Liver (tissue), 10 donors: ENCODE measurements at places on chromosomes 3 and 15. TPM values are rescaled to one million over a fixed set of nuclear protein-coding genes. Genes with fewer than 3 reads are reported as not detected.

ACAA1 gene
- polyA plus RNA-seq: 342 TPM

B3GNT5 gene
- polyA plus RNA-seq: 0.22 TPM

KIF15 gene
- 0.15 TPM for polyA plus RNA-seq

FRMD4B gene
- 7.3 TPM for polyA plus RNA-seq

GRCh38 chr3:149174901-149175300 lies 45.5 kb downstream of the HPS3 start:
- DNase-seq: no peak

DNA sequence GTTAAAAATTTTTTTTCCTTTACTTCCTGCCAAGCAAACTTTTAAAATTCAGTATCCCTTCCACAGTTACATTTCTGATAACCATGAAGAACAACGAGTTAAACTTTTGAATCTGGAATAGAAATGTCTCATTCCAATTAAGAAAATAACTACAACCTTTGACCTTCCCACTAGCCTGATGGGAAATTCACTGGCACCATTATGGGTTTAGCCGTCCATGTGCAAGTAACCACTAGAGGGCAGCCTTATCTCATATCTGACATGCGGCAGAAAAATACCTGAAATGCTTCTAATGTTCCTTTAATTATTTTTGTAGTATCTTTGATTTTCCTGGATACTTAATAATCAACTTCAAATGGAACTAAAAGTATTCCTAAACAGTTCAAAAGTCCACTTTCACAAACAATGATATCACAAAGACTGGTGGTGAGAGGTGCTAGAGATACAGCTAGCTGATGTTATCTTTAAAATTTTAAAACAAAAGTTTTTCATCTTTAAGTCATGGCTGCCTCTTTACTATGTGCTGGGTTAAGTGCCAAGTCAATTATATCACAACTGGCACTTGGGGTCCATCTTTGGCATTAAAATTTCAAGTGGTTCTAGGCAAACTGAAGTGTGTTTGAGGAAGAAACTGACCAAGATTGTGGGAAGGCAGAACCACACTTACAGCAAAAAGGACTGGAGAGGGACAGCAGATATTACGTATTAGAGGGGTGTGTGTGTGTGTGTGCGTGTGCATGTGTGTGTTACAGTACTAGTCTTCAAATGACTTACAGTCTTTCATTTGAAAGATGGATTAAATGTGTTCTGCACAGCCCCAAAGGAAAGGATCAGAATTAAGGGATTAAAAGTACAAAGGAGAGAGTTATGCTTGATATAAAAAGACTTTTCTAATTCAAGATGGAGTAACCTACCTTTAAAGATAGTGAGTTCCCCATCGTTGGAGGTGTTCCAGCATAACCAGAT lies 107.1 kb upstream of the ICE2 start:
- DNase-seq: peak; percentile 59

DNA sequence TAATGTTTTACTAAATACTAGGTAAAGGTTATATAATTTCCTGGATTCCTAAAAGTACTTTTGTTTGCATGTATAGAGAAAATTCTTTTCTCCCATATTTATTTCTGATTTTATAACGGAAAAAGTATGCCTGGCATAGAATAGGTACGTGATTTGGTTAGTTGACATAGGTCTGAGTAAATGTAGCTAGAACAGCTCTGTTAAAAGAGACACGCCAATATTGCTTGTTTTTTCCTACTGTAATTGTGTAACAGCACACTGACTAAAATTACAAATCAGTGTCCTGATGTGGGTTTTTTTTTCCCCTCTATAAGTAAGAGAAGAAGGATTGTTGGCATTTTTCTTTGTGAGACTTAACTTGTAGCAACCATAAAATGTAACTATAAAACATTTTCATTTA lies 26.7 kb downstream of the KLHL24 start:
- DNase-seq: no peak

GRCh38 chr3:37223576-37223975 lies 49.2 kb upstream of the LRRFIP2 start:
- no peak for DNase-seq

DNA sequence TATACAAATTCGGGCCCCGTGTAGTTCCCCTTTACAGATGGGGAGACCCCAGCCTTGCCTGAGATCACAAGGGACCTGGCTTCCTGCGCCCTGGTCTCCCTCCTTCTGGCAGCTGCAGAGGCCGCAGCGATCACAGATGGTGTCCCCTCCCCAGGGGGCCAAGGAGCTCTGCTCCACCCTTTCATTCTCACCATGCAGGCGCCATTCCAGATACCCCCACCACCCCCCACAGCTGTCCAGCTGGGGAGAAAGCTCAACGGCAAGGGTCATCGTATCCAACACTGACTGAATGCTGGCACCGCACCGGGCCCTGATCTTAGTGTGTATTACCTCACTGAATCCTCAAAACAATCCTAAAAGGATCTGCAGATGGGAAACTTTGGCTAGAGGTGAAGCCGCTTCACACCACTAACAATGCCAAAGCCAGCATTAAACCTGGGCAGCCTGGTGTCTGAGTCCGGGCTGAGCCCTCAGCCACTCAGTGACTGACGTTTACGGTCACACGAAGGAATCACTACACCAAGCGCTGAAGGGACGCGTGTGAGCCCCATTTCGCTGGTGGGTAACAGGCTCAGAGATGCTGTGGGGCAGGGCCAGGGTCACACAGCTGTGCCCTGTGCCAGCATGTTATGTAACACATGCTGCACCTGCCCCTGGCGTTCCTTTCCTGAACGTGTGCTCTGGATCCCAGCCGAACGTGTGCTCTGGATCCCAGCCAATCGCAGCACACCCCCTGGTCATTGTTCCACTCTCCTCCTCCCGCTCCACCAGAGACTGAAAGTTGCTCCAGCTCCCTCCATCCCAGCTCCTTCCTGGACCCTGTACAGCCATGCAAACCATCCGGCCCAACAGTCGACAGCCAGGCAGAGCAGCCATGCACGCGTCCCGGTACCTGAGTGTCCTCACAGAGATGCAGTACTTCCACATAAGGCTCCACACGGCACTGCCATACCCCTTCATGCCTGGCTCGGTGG lies 51.8 kb downstream of the IQSEC1 start:
- DNase-seq: no peak

GRCh38 chr3:71444028-71444860 lies 139.3 kb downstream of the FOXP1 start:
- DNase-seq: no peak

DNA sequence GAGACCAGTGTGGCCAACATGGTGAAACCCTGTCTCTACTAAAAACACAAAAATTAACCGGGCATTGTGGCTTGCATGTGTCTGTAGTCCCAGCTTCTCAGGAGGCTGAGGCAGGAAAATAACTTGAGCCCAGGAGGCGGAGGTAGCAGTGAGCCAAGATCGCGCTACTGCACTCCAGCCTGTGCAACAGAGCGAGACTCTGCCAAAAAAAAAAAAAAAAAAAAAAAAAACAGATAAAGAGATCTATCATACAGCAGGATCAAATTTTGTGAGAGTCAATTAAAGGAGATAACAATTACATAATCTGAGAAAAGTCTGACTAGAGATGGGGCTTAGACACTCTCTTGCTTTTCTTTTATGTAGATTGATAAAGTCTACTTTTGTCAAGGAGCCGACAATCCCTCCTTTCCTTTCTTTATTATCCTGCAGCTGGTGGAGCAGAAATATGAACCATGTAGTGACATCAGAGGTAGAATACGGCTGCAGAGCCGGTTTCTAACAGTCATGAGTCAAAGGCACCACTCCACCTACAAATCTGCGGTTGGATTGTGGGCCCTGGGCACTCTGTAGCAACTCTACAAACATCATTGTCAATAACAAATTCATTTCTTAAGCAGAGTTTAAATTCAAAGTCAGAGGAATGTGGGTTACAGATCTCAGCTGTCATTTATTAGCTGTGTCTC lies 9.0 kb downstream of the C2CD4A start:
- no peak for DNase-seq

GRCh38 chr3:72655723-72656122 lies 192.5 kb downstream of the SHQ1 start:
- no peak for DNase-seq

GRCh38 chr15:25368850-25369249 lies 70.0 kb downstream of the UBE3A start:
- no peak for DNase-seq

GRCh38 chr3:17478673-17479072 lies 263.8 kb downstream of the TBC1D5 start:
- no peak for DNase-seq
